Hypothalamus (tissue), 51 donors: ENCODE measurements at places on chromosomes 1 and 21.

GRCh38 chr21:35537604-35538003 is 488.5 kb upstream of the RUNX1 start:
- no peak for DNase-seq

DNA sequence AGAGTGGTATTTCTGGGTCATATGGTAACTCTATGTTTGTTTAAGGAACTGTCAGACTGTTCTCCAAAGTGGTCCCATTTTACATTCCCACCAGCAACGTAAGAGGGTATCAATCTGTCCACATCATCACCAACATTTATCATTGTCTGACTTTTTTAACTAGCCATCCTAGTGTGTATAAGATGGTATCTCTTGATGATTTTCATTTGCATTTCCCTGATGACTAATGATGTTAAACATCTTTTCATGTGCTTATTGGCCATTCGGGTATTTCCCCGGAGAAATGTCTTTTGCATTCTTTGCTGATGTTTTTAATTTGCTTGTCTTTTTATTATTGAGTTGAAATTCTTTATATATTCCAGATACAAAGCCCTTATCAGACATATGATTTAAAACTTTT is 370.1 kb upstream of the NR5A2 start:
- DNase-seq: no peak

DNA sequence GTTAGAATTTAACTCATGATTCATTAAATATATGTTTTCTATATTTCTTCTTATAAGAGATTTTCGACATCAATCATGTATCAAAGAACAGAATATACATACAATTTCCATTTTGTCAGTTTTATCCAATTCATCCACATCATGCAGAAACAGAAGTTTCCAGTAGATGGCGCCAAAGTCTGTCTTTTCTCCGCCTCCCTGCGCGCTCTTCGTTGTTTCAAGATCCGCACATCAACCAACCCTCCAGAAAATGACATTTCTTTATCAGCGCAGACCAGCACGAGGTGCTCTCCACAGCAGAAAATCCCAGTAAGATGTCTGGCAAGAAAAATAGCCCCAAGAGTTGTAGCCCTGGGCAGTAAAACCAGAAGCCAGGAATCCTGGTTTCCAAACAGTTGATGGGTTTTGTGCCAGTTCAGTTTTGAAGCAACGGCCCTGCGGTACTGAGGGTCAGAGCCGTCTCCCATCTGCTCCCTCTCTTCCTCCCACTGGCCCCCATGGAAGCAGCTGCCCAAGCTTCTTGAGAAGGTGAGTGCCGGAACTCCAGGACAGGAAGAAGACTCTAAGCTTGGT is 38.6 kb upstream of the GPR137B start:
- peak; percentile 17 for DNase-seq

- DNase-seq: no peak
Measured at GRCh38 chr1:160777486-160778089, 18.4 kb upstream of the LY9 start.

- DNase-seq: no peak
Measured at GRCh38 chr1:86068271-86068721, 88.3 kb downstream of the COL24A1 start.

DNA sequence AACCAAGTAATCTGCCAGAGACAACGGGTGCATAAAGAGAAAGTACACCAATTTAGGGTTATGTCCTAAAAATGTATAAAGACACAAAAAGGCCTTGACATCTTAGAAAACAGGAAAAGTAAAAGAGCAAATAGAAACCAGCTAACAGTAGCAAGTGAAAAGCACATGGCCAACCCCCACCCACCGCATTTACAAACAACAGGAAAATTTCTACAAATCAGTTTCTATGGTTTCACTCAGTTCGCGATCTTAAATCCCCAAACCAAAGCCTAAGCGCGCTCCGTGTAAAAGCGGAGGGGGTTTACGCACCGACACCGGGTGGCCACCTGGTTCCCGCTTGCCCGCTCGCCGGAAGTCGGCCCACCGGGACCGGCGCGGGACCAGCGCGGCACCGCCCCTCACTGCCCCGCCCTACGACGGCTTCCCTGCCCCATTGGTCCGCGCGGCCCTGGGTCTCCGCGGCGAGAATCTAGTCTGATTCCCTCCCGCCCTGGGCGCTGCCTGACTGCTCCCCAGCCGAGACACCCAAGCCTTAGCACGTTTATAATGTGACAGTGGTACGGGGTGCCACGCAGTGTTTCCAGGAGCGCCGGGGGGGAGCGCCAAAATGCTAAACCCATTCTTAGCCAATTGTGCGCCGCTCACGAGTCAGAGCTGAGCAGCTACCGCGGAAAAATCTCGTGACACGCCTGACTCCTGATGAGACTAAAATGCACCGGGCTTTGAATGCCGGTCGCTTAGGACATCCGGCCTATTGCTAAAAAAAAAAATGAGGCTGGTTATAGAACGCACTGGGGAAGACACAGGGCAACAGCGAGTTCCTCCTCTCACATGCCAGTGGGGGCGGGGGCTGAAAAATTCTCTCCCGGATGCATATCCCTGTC is at the start of gene GART:
Gene GART, minus strand, starts transcription at position 362 of the 884 bp plus-strand sequence. CDS start 2,802 bp downstream, outside the sequence.
- peak; percentile 80 for DNase-seq

DNA sequence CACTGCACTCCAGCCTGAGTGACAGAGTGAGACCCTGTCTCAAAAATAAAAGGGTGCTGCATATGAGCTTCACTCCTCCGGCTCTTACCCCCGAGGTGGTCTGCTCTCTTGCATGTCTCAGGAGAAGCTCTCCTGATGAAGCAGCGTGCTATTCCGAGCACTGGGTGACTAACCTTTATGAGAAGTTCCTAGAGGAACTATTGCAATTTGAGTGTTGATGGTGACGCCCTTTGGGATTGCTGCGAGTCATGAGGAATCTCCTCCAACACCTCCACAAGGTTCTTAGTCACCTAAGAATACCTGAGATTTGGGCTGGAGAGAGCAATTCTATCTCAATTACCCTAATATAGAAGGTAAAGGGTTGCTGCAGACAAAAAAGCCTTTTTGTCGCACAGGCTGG is 40.8 kb upstream of the TINAGL1 start:
- DNase-seq: no peak

GRCh38 chr1:189662190-189662589 is 815.5 kb downstream of the BRINP3 start:
- no peak for DNase-seq

- DNase-seq: no peak
Measured at GRCh38 chr1:245859493-245860114, 647.5 kb downstream of the SMYD3 start.

- DNase-seq: no peak
Measured at GRCh38 chr1:213066363-213066762, 15.3 kb downstream of the RPS6KC1 start.

DNA sequence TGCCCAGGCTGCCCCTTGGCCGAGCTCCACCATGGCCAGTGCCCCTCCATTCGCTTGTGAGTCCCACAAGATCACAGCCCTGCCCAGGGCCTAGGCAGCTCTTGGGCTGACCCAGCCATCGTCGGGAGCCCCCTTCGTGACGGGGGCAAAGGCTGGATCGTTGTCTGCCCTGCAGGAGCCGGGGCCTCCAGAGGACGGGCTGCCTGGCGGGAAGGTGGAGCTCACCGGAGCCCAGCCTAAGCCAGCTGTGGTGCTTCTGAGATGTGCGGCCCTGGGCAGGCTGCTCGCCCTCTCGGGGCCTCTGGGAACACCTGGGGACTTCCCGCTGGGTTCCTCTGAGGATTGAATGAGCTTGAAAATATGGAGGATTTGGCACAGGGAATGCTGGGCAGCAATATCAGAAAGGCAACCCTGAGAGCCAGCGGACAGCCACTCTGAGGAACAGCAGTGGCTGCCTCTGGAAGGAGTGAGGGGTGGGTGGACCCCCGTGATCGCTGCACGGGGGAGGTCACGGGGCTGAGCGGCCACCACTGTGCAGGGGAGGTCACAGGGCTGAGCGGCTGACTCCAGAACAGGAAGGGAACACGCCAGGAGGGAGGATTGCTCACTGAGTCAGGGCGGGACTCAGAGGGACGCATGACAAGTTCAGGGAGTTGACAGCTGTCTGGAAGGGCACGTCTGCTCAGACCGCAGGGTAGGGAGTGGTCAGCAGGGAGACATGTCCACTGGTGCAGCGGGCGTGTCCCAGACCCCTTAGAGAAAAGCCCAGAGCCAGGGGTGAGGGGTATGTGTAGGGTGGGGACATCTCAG is 19.3 kb downstream of the TP73 start:
- no peak for DNase-seq

DNA sequence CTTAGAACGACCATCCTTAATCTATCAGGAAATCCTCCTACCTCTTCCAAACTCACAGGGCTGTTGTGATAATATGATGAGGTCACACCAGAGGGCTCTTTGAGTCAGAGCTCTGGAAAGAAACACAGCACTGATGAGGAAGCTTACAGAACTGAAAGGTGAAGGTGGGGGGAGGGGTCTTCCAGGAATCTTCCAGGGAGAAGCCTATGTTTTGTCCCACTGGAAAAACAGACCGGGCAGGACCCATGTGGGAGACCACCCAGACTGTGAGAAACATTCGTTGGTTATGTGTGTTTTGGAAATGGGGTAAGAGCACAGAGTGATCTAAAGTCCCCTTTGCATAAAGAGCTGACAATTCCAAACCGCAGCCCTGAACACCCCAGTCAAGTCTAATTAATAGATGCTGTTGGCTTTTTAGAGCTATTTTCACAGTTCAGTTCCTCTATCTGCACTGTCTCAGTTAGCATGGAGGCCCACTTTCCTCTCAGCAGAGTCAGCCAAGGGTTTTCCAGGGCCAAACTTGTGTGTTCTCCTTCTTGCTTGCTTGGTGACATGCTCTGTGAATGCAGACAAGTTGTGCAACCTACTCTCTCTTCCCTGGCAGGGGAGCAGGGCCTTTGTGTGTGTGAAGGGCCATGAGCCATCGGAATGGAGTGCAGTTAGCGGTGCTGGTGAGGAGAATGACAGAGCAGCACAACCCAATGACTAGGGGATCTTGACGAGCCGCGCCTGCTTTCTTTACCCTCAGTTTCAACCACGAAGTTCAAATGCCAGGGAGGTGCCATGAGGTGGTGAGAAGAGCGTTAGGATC is 12.3 kb downstream of the PHLDA3 start:
- DNase-seq: peak; percentile 16

GRCh38 chr1:154730986-154731489 is 123.1 kb upstream of the ADAR start:
- no peak for DNase-seq
